ENCODE measurements at places on chromosomes 6 and 20.

- no peak for DNase-seq
Measured at GRCh38 chr20:41534170-41534569, 84.0 kb downstream of the CHD6 start.

GRCh38 chr6:11650025-11650696 is 112.6 kb downstream of the TMEM170B start:
- no peak for DNase-seq

DNA sequence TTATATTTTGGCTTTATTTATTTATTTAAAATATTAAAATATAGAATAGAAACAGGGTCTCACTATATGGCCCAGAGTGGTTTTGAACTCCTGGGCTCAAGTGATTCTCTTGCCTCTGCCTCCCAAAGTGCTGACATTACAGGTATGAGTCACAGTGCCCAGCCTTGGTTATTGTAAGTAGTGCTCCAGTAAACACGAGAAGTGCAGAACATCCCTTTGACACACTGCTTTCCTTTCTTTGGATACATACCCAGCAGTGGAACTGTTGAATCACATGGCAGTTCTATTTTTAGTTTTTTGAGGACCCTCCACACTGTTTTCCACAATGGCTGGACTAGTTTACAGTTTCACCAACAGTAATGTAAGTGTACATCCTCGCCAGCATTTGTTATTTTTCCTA is 203.9 kb downstream of the PHF3 start:
- DNase-seq = no peak

GRCh38 chr6:118216751-118217150 is 309.7 kb downstream of the SLC35F1 start:
- DNase-seq = no peak

GRCh38 chr6:20569000-20569610 is 34.8 kb downstream of the CDKAL1 start:
- no peak for DNase-seq

GRCh38 chr6:63477422-63478040 is 94.7 kb upstream of the LOC128125822 start:
- DNase-seq = no peak

- DNase-seq = no peak
Measured at GRCh38 chr20:51020657-51021056, 2.2 kb downstream of the KCNG1 start.

GRCh38 chr6:144286503-144287393 is 1.6 kb downstream of the UTRN start:
- DNase-seq = peak; percentile 80

- DNase-seq = no peak
Measured at GRCh38 chr20:13243826-13244376, 22.8 kb downstream of the ISM1 start.

GRCh38 chr6:141354191-141354955 is 778.4 kb upstream of the GJE1 start:
- DNase-seq = no peak

DNA sequence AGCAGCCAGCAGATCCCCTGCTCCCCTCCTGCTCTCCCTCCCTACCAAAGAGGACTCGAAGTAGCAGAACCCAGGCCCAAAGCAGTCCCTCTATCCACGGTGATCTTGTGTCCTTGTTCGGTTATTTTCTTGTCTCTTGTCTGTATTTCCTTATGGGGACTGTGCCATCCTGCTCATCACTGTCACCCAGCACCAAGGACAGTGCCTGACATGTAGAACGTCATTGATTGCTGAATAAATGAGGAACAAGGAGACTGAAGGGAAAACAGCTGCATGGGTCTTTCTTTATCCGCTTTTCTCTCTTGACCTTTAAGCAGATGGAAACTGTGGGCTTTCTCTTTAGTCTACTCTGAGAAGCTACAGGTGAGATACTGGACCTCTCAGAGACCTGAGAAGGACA is 29.4 kb upstream of the ZNF831 start:
- DNase-seq = no peak

GRCh38 chr20:20582734-20583133 is 129.7 kb downstream of the RALGAPA2 start:
- no peak for DNase-seq

DNA sequence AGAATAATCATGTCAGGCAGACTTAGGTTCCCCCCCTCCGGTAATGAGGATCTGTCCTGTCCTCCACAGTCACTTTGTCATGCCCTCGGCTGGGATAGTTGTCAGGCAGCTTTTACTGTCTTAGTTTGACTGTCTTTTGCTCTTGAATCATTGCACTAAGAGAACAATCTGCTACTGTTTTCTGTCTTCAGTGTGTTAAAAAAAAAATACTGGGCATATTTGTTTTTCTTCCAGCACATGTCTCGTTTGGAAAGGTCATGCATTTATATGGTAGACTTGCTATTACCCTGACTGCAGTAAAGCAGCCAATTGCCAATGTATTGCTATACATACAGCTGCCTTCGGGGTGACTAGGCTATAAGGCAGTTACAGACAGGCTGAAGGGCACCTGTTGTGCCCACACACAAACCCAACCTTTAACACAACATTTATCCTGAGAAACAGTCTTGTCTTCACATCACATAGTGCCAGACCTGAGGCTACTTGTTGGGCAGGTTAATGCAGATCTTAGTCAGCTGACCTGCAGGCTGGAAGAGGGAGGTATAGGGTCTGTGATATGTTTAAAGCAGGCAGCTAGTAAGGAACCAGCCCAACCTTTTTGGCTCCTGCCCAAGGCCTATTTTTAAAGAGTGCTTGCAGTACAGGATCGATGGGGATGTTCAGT is 26.7 kb downstream of the ARFGEF3 start:
- no peak for DNase-seq

DNA sequence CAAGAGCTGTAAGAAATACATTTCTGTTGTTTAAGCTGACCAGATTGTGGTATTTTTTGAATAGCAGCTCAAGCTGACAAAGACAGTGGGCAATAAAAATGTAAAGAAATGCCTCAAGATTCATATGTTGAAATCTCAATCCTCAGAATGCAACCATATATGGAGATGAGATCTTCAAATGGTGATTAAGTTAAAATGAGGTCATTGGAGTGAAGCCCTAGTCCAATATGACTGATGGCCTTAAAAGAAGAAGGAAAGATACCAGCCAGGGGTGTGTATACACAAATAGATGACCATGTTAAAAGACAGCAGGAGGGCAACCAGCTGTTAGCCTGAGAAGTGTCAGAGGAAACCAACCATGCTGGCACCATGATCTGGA is 7.1 kb upstream of the DDO start:
- no peak for DNase-seq

GRCh38 chr20:64057628-64058498 is 5.1 kb upstream of the TCEA2 start:
- DNase-seq = peak; percentile 57

- DNase-seq = peak; percentile 78
Measured at GRCh38 chr20:1844325-1845162, 50.7 kb upstream of the SIRPA start.

DNA sequence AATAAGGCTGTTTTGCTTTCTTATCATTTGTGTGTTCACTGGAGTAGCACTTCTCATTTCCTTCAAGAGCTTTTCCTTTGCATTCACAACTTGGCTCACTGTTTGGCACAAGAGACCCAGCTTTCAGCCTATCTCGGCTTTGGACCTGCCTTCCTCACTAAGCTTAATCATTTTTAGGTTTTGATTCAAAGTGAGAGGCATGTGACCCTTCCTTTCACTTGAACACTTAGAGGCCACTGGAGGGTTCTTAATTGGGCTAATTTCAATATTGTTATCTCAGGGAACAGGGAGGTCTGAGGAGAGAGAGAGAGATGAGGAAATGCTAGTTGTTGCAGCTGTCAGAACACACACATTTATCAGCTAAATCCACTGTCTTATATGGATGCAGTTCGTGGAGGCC is 82.9 kb upstream of the SCAF8 start:
- DNase-seq = no peak

DNA sequence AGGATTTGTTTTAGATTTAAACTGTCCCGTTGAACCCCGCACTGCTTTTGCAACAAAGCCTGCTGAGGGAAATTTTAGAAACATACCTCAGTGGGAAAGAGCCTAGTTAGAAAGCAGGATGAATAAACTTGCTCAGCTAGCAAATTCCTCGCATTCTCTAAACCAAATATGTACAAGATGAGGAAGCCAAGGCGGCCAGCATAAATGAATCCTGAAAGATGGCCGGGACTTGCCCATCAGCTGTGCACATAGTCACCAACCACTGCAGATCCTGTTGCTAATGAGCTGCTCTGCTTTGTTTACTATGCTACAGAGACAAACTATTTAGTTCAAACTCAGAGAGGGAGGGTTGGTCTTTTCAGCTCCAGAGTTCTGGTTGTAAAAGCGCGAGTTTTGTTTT is 49.0 kb downstream of the TMEM170B start:
- no peak for DNase-seq

GRCh38 chr20:1526310-1526709 is 31.2 kb downstream of the SIRPD start:
- no peak for DNase-seq
